Stimulated activated CD4-positive, alpha-beta T cell treated with anti-CD3 and anti-CD28 coated beads, TNF-alpha, amount 100 ng/mL, for 4 hours (primary cell): ENCODE measurements at places on chromosomes 12 and 14.

DNA sequence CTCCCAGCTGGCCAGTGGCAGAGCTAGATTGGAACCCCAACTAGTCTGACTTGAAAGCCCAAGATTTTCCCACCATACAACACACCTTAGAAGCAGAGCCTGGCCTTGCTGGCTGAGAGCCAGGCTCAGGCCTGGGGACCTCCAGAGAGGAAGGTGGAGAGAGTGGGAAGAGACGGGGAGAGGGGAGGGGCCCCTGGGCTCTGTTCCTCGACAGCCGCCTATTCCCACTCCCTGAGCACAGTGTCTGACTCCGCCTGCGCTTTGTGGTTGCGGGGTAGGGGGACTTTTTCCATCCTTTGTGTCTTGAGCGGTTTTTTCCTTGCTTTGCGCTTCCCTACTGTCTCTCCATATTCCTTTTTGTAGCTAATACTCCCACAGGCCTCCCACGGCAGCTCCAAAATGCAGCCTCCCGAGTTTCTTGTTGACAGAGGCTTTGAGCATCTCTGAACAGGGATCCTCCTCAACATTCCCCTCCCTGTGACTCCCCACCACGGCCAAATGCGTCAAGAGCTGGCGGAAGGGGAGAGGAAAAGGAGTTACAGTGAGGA is 4.0 kb upstream of the KCNH3 start:
- no peak for DNase-seq

DNA sequence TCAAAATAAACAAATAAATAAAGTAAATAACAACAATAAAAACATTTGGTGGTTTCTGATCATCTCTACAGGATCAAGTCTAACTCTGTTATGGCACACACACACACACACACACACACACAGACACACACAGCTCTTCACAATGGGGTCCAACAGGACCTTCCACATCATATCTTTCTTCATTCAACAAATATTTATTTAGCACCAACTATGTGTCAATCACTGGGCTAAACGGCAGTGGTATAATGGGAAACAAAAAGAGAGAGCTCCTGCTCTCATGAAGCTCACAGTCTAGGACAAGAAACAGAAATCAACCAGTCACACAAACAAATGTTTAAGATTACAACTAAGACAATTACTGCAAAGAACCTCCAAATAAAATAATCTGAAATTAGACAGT is 9.3 kb downstream of the PPP1R13B start:
- DNase-seq, result no peak

DNA sequence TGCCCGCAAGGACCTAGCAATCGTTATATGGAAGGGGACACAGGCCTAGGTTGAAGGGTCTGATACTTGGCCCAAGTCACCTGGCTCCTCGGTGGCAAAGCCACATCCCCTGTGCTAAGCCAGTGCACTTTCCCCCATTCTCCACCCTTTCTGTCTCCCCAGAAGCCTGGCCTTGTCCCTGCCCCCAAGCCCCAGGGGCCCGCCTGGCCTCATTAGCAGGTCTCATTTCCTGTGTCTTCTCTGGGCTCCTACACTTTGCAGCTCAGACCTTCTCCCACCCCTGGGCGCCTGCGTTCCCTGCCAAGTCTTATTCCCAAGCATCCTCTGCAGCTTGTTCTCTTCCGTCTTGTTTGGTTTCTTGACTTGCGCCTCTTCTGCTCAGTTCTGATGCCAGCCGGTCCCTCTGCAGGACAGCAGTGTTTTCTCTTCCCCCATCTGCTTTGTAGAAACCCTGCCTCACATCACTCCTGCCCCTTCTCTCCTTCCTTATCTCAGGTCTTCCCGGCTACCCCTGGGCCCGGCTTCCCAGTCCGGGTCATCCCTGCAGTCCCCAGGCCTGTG is 66.7 kb downstream of the SLC24A4 start:
- DNase-seq, result no peak

- no peak for DNase-seq
Measured at GRCh38 chr14:56944397-56944796, 134.1 kb upstream of the OTX2 start.

GRCh38 chr12:48969833-48970701 is 1.5 kb downstream of the WNT10B start:
- DNase-seq, result peak; percentile 39

- no peak for DNase-seq
Measured at GRCh38 chr12:32777691-32778175, 22.0 kb upstream of the YARS2 start.

- DNase-seq, result no peak
Measured at GRCh38 chr12:38662829-38663228, 242.6 kb downstream of the CPNE8 start.

DNA sequence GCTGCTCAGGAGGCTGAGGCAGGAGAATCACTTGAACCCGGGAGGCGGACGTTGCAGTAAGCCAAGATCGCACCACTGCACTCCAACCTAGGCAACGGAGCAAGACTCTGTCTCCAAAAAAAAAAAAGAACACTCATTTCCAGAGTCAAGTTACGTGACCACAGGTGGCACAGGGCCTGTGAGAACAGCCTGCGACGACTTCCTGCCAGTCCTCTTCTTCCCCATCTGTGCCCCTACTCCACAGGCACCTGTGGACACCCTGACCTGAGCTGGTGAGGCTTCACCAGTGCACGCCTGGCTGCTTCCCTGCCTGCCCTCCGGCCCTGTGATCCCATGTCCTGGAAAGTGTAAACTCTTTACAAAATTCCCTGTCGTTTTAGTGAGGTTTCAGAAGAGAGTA is 77.7 kb downstream of the PPP2R5C start:
- DNase-seq, result no peak

DNA sequence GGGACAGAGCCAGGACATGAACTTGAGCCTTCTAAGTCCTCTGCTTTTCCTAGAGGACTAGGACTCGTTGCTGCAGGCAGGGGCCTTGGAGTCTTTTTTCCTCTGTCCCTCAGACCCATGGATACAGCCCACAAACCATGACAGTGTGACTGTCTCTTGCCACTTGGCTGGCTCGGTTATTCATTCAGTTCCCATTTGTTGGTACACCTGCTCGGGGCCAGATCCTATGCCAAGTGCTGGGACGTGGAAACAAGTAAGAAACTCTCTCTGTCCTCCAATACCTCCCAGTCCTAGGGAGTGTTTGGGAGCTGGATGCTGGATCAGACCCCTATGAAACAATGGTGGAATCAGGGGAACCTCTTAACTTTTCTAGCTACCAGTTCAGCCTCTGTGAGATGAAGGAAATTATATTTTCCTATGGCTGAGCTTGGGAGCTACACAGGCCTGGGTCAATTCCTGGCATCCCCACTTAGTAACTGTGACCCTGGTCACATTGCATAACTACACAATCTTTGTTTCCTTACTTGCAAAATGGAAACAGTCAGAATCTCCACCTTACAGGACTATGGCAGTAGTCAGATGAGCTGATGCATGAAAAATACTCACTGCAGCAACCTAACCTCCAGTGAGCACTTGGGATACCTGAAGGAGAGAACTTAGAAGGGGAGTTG is 106.3 kb upstream of the VRK1 start:
- DNase-seq, result no peak

DNA sequence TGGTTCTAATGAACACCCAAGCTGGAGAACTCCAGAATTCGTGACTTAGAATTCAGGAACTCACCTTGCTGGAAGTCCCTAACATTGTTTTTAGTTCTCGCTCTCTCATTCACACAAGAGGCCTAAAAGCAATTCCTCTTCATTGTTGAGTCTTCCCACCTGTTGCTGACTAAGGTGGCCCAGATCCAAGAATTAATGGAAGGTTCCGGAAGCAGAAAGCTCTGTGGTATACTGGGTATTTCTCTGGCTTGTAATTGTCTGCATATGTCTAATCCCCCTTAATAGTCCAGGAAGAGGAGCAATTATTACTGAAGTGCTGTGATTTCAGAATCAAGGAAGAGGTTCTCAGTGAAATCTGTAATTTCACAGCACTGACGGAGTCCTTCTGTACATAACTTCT is 31.4 kb downstream of the TMEM233 start:
- DNase-seq, result no peak

GRCh38 chr12:94285943-94286582 is 137.7 kb downstream of the PLXNC1 start:
- DNase-seq, result no peak

GRCh38 chr12:122349078-122349477 is 73.4 kb downstream of the CLIP1 start:
- DNase-seq, result no peak

- no peak for DNase-seq
Measured at GRCh38 chr14:100691395-100692056, 35.2 kb upstream of the DLK1 start.

- DNase-seq, result no peak
Measured at GRCh38 chr12:2138871-2139308, 86.1 kb downstream of the CACNA1C start.

DNA sequence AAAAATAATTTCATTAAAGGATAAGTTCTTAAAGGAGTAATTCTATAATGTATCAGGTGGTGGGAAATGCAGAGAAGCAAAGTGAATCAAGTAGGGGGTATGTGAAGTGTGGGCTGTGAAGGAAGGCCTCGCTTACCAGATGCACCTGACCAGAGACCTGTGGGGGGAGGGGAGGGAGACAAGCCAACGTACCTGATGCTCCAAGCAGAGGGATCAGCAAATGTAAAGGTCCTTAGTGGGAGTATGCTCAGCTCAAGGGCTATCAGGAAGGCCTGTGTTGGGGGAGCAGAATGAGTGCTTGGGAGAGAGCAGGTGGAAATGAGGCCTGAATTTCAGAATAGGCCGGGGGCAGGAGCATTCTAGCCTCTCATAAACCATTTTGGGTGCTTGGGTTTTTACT is 57.1 kb downstream of the ANO4 start:
- no peak for DNase-seq

DNA sequence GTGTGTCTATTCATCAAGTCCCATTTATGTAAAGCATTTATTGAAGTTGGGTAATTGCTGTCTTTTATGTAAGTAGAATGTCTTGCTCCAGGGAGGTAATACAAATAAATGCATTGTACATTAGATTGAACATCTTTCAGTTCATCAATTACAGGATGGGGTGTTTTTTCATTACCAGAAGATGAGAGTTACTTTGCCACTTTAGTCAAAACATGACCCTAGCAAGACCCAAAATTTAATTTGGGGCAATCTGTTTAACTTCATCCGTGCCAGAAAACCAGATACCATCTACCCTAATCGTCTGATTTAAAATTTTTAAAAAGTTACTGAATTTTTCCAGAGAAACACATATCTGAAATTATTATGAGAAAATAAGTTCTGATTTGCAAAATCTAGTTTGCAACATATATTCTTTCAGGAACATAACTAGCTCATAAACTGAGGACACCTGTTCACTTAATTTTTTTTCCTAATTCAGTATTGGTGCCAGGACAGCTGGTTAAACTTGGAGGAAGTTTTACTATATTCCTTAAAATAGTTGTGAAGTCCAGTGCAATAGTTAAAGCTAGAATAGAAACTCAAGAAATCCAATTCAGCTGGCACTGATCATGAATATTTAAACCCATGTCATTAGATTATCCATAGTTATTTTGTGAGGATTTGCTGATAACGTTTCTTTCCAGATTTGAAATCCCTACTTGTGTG is 114.5 kb downstream of the SRGAP1 start:
- DNase-seq, result no peak

DNA sequence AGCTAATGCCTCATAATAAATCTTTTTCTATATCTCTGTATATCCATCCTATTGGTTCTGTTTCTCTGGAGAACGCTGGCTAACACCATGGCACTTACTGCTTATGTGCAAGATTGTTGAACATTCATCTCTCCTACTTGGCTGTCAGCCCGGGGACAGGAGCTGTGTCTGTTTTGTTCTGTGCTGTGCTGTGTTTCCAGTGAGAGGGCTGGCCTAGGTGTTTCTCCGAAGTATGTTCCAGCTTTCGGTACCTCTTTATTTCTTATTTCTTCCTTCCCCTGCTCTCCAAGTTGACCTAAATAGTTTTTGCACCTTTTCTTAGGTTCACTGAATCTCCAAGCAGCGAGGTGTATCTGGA is 18.8 kb upstream of the NR4A1 start:
- no peak for DNase-seq

DNA sequence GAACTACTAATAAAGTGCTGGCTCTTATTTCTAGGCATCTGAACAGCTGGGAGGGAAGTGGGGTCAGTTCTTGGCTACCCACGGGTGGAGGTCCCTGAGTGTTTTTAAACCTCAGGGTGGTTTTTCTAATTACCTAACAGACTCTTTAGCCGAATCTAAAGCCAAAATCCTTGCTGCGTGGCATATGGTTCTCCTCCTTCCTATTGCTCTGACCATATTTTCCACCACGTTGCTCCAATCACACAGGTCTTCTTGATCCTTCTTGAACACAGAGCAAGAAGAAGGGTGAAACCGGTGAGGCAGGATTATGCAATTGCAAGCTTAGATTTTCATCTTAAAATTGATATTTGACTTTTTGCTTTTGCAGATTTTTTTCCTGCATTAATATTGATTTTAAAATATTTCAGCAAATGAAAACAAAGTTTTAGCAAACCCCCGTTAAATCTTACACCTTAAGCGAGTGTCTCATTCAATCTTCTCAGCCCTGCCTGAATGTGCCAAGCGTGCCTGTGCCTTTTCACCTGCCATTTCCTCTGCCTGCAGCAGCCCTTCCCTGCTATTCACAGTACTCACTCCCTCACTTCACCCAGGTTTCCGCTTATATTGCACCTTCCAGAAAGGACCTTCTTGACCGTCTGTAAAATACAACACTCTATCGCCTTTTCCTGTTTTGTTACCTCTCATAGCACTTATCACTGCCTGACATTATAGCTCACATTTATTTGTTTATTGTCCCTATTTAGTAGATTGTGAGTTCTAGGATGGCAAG is 506.0 kb downstream of the DIO2 start:
- DNase-seq, result no peak

- DNase-seq, result no peak
Measured at GRCh38 chr14:53187921-53188463, 34.9 kb upstream of the DDHD1 start.

DNA sequence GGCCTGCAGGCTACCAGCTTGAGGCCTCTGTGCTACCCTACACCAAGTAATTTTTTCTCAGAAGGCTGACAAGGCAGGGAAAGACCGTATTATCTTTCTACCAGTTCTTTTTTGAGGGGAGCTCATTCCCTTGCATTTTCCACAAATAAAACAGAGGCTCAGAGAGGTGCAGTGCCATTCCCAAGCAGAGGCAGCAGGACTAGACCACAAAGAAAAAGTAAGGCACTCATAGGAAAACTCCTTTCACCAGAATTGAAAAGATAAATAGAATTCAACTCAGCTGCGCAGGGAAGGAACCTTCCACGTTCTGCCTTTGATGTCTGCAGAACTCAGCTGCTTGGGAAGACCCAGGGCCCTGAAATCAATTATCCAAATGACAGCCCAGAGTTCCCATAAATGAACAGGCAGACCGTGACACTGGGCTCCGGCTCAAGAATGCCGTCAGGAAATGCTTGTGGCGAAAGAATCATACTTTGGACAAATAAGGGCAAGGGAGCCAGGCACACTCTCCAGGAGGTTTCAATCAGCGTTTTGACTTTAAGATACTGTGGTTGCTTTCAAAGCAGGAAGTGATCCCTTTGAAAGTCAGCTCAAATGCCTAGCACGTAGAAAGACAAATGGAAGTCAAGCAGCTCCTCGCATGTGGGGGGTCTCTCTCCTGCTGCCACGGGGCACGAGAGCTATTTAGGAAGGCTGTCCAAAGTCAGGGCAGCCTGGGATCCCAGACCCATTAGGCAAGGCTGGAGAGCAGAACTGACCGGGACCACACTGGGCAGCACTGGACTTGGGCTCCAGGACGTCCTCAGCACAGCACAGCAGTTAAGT is 14.0 kb downstream of the KCTD10 start:
- DNase-seq, result no peak

GRCh38 chr14:100854435-100854834 is 28.5 kb downstream of the MEG3 start:
- DNase-seq, result no peak
